Activated naive CD4-positive, alpha-beta T cell treated with anti-CD3 and anti-CD28 coated beads, Interleukin-2, amount 50 U/mL, for 16 hours (primary cell): ENCODE measurements at places on chromosomes 7 and 10.
A peak's percentile ranks its signal among the peaks of the same experiment; 100 is the strongest.

DNA sequence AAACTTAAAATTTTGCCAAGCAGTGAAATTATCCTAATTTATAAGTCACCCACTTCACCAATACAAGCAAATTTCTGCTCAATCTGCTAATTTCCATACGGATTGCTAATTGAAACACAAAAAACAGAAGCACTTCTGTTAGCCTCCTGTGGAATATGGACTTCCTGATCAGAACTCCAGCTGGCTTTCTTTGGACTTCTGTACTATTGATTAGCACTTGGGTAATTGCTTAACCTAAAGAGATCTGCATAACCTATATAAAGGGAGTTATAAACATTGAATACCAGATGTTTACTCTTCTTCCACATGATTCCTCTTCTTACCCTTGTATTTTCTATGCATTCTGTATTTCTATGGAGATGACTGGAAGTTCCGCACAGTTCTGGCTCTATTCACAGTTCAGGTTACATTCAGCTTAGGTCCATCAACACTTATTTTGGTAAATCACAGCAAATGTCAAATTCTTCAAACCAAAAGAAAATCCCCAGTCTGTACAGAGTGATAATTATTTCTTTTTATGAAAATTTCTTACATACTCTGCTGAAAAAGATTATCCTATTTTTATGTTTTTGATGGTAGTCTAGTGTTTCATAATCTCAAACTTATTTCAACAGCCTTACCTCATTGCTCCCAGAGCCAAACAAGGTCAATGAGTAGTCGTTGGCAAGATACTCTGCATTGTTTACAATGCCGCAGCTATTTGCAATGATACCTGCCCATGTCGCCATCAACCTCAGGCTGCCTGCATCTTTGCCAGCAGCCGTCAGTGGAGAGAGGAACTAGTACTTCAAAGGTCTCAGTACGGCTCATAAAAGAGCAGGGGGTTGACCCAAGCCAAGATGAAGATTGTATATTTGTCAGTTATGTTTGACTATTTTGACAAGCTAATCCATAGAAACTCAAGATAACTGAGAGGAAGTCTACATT is 225.6 kb downstream of the AHR start:
- DNase-seq: no peak

DNA sequence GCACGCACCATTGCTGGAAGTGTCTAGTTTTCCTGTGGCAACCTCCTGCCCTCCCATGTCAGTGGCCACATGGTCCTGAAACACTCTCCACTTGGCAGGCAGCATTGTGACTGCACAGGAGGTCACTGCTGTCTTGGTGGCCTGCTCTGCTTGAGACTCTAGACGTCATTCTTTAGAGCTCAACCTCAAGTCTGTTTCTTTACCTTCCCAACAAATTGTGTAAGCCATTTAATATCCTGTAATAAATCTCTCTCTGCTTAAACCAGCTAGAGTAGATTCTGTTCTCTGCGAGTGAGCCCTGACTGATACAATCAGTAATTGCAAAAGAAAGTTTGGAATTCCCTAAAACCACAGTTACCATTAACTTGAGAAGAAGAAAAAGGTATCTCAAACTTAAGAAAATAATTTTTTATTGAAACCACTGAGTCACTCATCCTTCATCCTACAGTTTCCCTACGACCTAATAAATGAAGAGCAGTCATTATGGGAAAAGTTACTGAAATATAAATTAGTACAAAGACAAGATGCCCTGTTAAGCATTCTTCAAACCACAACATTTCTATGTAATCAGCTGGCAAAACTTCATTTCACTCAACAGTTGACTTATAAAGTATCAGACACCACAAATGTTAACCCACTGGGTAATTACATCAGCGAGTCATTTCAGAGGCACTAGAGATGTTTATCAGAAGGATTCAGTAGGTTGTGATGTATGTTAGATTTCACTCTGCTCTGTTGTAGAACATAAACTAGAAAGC is 18.0 kb downstream of the SLC25A13 start:
- no peak for DNase-seq

DNA sequence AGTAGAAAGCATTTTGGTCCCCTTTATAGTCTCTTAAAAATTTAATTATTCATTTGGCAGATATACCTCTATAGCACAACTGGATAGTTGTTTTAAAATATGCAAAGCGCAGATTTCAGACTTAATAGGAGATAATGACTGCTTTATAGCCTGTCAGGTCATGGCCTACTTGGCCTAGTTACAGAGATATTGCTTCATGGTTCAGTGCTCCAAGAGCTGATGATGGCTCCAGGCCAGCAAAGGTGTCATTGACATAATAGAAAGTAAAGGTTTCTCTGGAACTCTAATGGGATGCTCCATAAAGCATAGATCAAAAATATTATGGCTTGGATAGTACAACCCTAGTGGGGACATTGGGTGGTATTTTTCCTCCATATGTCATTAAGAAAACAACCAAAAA is 285.7 kb downstream of the NXPH1 start:
- DNase-seq: no peak

- DNase-seq: no peak
Observed at GRCh38 chr10:49649936-49650723, 29.3 kb upstream of the C10orf53 start.

GRCh38 chr7:46279290-46279689 is 358.2 kb upstream of the IGFBP3 start:
- no peak for DNase-seq

- no peak for DNase-seq
Observed at GRCh38 chr10:90504172-90504571, 353.7 kb downstream of the HTR7 start.

DNA sequence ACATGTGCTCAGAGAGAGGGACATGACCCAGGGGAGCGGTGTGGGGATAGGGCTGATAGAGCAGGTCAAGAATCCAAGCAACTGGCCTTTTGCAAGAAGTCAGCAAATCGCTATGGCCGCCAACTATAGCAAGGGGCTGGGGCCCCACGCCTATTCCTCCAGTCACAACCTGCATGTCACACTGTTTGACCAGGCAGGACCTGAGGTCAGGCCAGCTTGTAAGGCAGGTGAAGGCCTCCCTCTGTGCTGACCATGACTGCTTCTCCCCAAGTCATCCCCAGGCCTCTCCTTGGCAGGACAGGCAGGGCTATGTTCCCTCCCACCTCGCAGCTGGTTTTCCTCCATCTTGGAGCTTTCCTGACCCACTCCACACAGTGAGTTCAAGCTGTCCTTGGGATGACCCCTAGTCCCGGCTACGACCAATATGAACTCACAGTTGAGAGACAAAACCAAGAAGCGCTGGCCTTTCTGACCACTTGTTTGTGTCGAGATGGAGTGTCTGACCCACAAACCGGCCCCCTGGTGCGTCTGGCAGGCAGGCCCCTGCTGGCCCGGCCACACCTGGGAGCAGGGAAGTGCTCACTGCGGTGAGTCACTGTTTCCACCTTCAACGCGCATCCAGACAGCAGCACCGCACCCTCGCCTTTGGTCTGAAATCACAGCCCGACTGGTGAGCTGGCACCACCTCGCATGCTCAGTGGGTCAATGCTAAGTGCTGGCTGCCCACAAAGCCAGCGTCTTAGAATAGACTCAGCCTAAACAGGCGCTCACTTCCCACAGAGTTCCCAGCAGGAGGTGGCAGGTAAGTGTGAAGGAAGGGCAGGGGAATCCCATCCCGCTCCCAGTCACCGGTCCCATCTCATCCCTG is 81.4 kb downstream of the VWA2 start:
- DNase-seq: no peak

GRCh38 chr10:101939008-101939648 is 95.5 kb upstream of the KCNIP2 start:
- DNase-seq: no peak

DNA sequence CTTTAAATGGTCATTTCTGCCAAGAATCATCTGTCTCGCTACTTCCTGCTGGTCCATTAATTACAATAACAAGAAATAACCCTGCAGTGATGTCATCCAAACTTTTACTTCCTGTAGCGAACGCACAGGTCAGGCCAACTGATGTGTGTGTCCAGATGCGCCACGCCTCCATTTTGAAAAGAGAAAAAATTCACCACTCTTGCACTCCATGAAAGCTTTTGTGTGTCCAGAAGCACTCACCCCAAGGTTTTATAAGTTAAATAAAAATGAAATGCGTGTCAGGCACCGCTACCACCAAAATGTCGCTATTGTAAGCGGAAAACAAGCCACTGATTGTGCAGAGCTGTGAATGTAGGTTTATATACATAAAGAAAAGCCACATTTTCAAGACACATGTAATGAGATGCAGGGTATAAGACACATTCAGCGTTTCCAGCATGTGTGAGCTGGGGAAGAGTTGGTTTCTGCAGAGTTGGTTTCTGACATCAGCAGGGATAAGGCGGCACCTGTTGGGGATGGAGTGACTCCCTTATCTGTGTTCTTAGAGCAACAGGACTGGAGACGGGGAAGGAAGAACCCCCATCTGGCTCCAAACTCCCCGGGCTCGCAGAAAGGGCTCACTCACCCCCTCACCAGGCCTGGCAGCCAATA is 83.3 kb downstream of the CTBP2 start:
- DNase-seq: no peak

- no peak for DNase-seq
Observed at GRCh38 chr10:79561257-79561656, 1.1 kb upstream of the SFTPA2 start.

- DNase-seq: no peak
Observed at GRCh38 chr7:152000191-152000590, 25.3 kb upstream of the GALNT11 start.

GRCh38 chr7:49596701-49597491 is 176.5 kb upstream of the VWC2 start:
- no peak for DNase-seq

- peak; percentile 50 for DNase-seq
Observed at GRCh38 chr7:103343758-103344452, 662 bp downstream of the DNAJC2 start.

DNA sequence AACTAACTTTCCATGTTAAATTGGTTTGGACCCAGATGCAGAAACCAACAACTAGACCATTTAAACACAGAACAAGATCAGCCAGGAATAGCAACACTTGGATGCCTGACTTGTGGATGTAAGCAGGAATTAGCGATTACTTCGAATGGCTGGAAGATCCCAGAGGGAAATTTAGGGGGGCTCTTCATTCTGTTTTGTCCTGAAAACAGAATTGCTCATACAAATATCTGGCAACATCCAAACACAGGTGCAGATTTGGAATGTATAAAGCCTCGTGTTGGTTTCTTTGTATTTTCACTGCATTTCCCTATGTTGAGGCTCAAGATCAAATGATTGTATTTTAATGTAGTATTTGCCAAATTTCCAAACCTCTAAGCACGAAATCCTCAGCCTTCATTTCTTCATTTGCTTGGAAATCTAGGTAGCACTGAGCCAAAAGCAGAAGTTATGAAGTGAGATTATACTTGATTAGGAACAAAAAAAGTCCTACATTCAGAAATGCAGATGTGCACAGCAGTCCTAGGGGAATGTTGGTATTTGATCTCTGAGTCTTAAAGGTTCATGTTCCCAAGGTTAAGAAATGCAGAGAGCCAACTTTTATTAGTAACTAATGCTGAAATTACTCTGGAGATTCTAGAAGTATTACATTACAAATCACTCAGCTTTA is 248.7 kb upstream of the TCF7L2 start:
- DNase-seq: no peak

GRCh38 chr7:102918845-102919244 is 6.0 kb downstream of the LRRC17 start:
- DNase-seq: no peak

DNA sequence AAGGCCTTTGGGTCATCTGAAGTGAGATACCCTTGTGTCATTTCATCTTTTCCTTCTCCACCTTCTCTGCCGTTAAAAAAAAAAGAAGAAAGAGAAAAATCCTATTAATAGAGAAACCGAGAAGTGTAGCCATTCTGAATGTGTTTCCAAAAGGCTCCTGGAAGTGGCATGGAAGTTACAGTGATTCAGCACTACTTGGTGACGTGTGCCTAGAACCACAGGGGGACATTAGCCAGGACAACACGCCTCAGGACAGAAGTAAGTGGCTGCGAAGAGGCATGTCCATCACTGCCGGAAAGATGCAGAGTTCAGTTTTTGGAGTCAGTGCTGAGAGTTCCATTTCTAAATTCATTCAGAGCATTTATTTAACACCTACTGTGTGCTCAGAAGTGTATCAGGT is 6.3 kb downstream of the HTRA1 start:
- no peak for DNase-seq

DNA sequence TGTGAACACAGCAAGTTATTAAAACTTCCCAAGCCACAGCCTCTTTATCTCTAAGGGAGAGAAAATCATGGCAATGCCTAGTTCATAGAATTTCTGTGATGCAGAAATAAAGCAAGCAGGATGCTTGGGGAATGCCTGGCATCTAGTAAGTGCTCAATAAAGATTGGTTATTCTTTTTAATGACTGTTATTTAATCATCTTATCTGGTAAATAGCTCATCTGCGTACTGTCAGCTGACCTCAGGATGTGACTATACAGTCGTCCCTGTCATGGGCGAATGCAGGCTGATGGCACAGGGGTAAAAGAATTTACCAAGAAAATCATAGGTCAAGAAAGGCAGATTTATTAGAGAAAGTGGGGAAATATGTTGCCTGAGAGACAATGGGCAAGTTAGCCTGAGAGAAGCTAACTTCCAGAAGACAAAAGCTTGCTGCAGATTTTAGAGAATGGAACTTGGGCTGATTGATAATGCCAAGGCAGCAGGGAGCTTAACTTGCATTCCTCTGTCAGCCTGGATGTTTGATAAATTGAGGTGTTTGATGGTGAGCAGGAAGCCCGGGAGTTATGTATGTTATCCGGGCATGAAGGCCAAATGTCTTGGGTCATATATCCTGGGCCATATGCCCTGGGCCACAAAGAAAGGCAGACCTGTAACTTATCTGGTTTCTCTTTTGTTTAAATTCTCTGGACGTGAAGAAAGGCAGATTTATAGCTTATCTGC is 126.0 kb downstream of the KCNMA1 start:
- DNase-seq: no peak

- no peak for DNase-seq
Observed at GRCh38 chr10:120950051-120950561, 98.9 kb downstream of the WDR11 start.

- DNase-seq: no peak
Observed at GRCh38 chr7:64192148-64192704, 14.8 kb upstream of the ZNF735 start.

DNA sequence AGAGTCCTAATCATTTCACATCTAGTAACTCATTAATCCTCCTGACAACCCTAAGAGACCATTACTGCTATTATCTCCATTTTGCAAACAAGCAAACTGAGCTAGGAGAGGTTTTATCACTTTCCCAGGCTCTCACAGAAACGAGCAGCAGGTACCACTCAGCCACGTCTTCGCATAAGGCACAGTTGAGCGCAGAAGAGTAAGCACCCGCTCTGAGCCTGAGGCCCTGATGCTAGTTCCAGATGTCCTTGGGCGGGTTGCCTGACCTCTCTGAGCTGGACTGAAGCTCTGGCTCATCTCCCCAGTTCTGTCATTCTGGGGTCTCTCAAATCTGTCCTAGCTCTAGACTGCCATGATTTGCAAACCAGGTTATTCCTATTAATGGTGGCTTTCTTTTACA is 72.6 kb upstream of the FRMD4A start:
- no peak for DNase-seq

- no peak for DNase-seq
Observed at GRCh38 chr7:31892099-31892829, 177.9 kb downstream of the PDE1C start.
